ENCODE measurements at places on chromosomes 5 and 9. TPM values are rescaled to one million over a fixed set of nuclear protein-coding genes. Genes with fewer than 3 reads are reported as not detected.

- DNase-seq: no peak
Measured at GRCh38 chr5:19986031-19986619, 1.9 kb downstream of the CDH18 start.

DNA sequence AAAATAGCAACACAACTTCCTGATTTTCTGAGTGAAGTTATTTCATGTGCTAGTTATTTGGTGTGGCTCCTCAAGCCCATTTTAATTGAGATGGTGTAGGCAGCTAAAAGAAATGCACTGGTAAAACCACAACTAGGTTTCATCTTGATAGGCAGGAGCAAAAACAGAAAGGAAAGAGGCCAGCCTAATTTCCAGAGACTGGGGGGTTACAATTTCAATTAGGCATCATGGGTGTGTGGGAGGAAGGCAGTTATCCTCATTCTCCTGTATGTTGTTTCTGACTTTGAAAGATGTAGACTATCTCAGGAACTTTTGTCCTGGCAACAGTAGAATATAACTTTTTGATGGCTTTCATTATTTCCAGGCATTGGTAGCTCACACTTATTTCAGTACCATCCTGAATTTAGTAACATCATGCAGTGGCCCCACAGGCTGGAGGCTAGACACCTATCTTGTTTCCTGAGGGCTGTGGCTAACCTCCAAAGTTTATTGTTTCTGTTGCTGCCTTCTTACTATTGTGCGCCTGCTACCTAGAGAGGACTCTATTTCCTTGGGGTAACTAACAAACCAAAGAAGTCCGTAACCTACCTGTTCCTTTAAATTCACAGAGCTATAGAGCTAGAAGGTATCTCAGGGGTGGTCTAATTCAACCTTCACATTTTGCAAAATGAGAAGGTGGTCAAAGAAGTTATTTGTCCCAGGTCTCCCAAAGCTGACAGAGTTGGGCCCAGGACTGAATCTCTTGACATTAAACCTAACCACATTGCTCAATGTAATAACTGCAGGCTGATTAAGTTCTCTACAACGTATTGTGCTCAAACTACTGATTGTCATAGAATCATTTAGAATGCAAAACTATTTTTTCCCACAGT, 42.4 kb downstream of the FYB1 start:
- DNase-seq: no peak

GRCh38 chr9:88673886-88674285, 138.9 kb downstream of the NXNL2 start:
- DNase-seq: no peak

DNA sequence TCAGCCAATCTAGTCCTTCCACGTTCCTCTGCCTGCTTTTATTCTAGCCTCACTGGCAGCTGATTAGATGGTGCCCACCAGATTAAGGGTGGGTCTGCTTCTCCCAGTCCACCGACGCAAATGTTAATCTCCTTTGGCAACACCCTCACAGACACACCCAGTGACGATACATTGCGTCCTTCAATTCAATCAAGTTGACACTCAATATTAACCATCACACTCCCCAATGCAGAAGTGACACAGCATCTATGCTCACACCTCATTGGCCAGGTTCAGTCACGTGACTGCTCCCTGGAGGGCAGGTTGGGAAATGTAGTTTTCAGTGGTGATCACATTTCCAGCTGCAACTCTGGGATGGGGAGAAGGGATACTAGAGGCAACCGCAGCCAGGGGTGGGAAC, 13.0 kb downstream of the SUSD3 start:
- no peak for DNase-seq

GRCh38 chr5:6747103-6747502, 33.9 kb downstream of the TENT4A start:
- no peak for DNase-seq

GRCh38 chr5:4359847-4360246, 764.2 kb downstream of the IRX1 start:
- DNase-seq: no peak

GRCh38 chr5:121967187-121967586, 5.4 kb downstream of the SRFBP1 start:
- no peak for DNase-seq

DNA sequence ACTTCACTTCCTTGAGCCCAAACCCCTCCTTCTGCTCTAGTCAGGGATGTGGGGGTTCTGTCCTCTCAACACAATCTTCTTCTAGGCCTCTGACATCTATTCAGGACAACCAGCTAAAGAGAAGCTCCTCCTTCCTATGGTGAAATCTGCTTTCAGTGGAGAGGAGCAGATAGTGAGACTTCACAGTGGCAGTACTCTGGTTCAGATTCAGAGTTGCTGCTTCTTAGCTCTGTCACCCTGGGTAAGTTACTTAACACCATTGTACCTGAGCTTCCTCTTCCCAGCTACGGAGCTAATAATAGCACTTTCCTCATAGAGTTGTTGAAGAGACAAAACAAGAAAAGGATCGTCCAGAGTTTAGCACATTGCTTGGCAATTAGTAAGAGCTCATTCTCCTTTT, 77.3 kb upstream of the LARP1 start:
- DNase-seq: no peak

- DNase-seq: no peak
Measured at GRCh38 chr5:118520771-118521415, 467.5 kb downstream of the DTWD2 start.

- DNase-seq: no peak
Measured at GRCh38 chr5:76524868-76525267, 98.3 kb downstream of the F2RL2 start.

DNA sequence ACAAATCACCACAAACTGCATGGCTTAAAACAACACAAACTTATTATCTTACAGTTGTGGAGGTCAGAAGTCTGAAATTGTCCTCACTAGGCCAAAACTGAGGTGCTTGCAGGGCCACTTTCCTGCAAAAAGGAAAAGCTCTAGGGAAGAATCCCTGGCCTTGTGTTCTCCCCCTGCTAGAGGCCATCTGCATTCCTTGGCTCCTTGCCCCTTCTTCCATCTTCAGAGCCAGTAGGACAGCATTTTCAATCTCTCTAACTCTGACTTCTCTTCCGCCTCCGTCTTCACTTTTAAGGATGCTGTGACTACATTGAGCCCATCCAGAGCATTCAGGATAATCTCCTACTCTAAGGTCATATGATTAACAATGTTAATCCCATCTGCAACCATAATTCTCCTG, 236.6 kb downstream of the CDK5RAP2 start:
- DNase-seq: no peak

DNA sequence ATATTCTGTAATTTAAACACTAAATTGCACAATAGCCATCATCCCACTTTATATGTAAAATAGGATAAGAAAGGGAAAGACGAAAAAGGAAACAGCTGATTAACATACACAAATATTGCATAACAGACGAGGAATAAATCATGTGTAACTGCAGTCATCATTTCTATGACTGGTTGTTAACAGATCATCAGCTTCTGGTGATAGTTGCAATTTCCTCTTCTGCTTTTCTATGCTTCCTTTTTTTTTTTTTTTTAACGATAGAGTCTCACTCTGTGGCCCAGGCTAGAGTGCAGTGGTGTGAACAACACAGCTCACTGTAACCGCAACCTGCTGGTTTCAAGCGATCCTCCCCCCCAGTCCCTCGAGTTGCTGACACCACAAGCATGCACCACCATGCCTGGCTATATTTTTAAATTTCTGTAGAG, 22.5 kb upstream of the JAKMIP2 start:
- DNase-seq: no peak

- no peak for DNase-seq
Measured at GRCh38 chr9:128607642-128608350, 48.9 kb downstream of the DYNC2I2 start.

DNA sequence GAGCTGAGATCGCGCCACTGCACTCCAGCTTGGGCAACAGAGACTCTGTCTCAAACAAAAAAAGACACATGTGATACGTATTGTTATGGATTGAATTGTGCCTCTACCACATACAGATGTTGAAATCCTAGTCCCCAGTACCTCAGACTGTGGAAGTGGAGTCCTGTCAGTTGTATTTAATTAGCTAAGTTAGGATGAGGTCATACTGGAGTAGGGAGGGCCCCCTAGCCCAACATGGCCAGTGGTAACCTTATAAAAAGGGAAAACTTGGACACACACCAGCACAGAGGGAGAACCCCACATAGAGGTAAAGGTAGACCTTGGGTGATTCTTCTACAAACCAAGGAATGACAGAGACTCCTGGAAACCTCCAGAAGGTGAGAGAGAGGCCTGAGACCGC, 119.8 kb downstream of the GADD45G start:
- DNase-seq: no peak

DNA sequence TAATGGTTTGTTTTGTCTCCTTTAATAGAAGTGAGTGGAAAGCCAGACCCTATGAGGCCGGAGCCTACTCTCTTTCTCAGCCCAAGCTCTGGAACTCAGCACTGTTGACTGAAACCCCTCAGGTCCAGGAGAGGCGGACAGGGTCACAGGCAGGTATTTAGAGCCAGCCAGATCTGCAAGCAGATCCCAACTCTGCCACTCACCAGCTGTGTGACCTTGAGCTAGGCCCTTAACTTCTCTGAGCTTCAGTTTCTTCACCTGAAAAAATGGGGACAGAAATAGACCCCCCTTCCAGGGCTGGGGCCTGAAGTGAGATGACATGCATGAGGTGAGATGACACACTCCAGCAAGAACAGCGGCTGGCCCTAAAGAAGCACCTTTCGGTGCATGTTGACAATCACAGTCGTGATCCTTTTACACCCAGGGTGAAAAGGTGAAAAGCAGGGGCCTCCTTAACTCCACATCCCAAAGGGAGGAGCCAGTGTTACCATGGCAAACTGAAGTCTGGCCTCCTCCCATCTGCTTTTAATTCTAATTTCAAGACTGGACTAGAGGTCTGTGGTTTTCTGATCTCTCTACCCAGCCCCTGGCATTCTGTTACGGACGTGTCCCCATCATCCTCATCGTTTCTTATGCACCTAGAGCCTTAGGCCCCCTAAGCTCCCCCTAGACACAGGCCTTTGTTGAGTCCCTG, 27.2 kb downstream of the MORN5 start:
- no peak for DNase-seq

GRCh38 chr5:111781200-111781599, 24.2 kb upstream of the NREP start:
- DNase-seq: no peak

DNA sequence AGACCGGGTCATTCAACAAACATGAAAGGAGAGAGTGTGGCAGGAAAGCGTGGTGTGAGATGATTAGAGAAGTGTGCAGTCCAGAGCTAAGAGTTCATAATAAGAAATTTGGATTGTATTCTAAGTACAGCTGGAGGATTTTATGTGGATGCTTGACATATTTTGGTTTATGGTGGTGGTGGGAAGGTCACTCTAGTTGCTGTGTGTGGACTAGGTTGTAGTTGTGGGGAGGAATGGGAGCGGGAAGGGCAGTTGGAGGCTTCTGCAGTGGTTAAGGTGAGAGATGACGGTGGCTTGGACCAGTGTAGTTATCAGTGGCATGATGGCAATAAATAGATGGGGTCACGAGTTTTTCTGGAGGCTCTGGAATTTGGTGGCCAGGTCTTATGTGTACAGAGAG, 45.7 kb upstream of the GPR151 start:
- DNase-seq: no peak

- no peak for DNase-seq
Measured at GRCh38 chr5:73445665-73446630, 2.6 kb downstream of the FOXD1 start.

GRCh38 chr9:133788045-133788818, 50.1 kb upstream of the SARDH start:
- DNase-seq: no peak

- no peak for DNase-seq
Measured at GRCh38 chr9:108703429-108703828, 152.4 kb downstream of the ACTL7B start.

DNA sequence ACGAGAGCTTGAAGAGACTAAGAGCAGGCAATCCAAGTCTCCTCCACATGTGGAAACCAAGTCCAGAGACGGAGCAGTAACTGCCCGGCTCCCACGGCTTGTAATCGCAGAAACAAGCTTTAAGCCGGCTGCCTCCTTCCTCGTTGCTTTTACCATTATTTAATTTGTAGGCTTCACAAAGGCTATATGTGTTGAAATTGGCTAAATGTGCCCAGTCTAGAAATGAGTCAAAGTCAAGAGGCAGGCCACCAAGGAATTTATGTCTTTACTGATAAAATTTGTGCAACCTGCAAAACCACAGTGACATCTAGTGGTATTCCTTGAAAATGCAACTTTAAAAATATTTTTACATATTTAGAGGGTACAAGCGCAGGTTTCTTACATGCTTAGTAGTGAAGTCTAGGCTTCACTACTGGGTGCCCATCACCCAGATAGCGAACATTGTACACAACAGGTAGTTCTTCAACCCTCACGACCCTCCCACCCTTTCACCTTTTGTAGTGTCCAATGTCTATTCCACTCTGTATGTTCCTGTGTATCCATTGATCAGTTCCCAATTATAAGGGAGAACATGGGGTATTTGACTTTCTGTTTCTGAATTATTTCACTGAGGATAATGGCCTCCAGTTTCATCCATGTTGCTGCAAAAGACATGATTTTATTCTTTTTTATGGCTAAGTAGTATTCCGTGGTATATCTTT, 33.5 kb upstream of the EBF1 start:
- no peak for DNase-seq

- DNase-seq: no peak
Measured at GRCh38 chr5:176629853-176630680, at the start of the genes EIF4E1B and SNCB. Gene EIF4E1B, plus strand, starts transcription at chr5:176630675. Its CDS starts 12,113 bp downstream, at chr5:176642788. Gene SNCB, minus strand, starts transcription at chr5:176630534. Its CDS starts 880 bp downstream, at chr5:176629654.

GRCh38 chr5:169393907-169394306, 93.0 kb upstream of the SLIT3 start:
- DNase-seq: no peak

- no peak for DNase-seq
Measured at GRCh38 chr9:125854553-125855275, 107.5 kb downstream of the PBX3 start.

GRCh38 chr5:121199216-121199999, 652.3 kb upstream of the FTMT start:
- no peak for DNase-seq

The HCN1 gene
- not detected for total RNA-seq

The FAXDC2 gene
- 36.8 TPM for total RNA-seq

The MUSK gene
- total RNA-seq: not detected

The ENC1 gene
- total RNA-seq: 0.89 TPM

The GARNL3 gene
- 2.0 TPM for total RNA-seq

The NR2F1-AS1 gene
- not detected for total RNA-seq

The LRRC19 gene
- total RNA-seq: not detected

The PSD2 gene
- total RNA-seq: 0.07 TPM

The CENPH gene
- total RNA-seq: 3.9 TPM

The ABCA1 gene
- 16.0 TPM for total RNA-seq

The TAS2R1 gene
- total RNA-seq: not detected

Measured in T-helper 17 cell (primary cell).